ENCODE measurements at places on chromosomes 3 and 15.

GRCh38 chr3:109806929-109807328, 469.6 kb upstream of the DPPA4 start:
- peak overlapping the region; percentile 81 for H3K4me3 ChIP-seq
- peaks cover 42% of the 10 kb centered on the region for H3K4me1 ChIP-seq
- no peaks in the 10 kb centered on the region for H3K36me3 ChIP-seq
- no peaks in the 10 kb centered on the region for H3K27me3 ChIP-seq
- peak; percentile 91 for DNase-seq
- peak overlapping the region; percentile 84 for H3K27ac ChIP-seq

DNA sequence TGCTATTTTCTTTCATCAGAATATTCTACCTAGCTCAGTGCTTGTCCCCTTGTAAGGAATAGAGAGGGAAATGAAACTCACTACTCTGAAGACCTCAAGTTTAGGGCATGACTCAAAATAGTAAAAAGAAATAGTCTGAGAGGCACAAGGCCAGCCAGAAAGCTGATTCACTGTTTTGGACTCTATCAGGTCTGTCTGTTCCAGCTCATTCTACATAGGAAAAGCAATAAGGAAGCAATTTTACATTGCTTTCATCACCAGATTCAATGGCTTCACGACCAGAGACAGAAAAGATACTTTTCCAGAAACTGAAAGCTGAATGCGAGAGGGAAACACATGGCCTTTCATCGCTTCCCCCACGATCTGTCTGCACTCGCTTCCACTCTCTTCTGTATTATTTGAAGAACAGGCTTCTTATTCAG, 276.0 kb downstream of the GBE1 start:
- H3K27ac ChIP-seq, result no peak overlapping the region
- no peaks in the 10 kb centered on the region for H3K27me3 ChIP-seq
- H3K4me3 ChIP-seq, result no peak overlapping the region
- no peaks in the 10 kb centered on the region for H3K36me3 ChIP-seq
- DNase-seq, result no peak

DNA sequence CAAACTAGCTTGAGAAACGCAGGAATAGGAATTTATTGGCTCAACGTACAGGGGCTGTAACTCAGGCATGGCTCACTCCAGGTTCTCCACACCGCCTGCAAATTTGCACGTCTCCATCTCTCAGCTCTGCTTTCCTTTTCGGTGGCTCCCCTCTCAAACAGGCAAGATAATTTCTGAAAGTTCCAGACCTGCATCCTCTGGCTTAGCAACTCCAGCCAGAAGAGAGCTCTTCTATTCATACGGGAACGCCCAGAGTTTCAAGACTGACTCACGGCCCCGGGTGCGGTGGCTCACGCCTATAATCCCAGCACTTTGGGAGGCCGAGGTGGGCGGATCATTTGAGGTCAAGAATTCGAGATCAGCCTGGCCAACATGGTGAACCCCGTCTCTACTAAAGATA, 139.7 kb upstream of the BNIP2 start:
- peaks cover 4% of the 10 kb centered on the region for H3K27me3 ChIP-seq
- DNase-seq, result no peak
- no peaks in the 10 kb centered on the region for H3K4me1 ChIP-seq
- no peaks in the 10 kb centered on the region for H3K36me3 ChIP-seq

DNA sequence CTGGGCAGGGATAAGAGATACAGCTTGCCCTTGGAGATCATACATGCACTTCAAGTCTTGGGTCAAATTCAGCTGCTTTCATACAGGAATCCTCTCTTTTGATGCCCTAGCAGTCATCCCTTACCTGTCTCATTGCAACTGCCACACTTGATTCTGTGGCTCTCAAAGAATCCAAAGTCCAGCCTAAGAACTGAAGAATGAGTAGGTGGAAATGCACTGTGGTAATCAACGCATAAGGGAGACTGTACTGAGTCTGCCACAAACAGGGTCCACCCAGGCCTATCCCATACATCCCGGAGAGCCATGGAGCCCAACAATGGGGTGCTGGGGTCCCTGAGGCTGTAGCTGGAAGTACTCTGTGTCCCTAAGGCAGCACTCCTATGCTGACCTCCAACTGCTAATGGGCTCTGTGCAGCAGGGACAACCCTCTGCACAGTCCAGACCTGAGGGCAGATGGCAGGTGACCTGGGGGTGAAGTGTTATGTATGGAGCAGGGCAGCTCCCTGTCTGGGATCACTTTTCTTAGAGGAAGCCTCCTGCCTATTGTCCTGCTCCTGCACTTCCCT, 1.7 kb upstream of the VPS18 start:
- no peaks in the 10 kb centered on the region for H3K27me3 ChIP-seq
- peaks cover 8% of the 10 kb centered on the region for H3K36me3 ChIP-seq
- H3K4me3 ChIP-seq, result no peak overlapping the region
- H3K27ac ChIP-seq, result no peak overlapping the region
- no peak for DNase-seq

All from CD4-positive, CD25-positive, alpha-beta regulatory T cell (primary cell).